ENCODE measurements at places on chromosomes 2 and 18.

DNA sequence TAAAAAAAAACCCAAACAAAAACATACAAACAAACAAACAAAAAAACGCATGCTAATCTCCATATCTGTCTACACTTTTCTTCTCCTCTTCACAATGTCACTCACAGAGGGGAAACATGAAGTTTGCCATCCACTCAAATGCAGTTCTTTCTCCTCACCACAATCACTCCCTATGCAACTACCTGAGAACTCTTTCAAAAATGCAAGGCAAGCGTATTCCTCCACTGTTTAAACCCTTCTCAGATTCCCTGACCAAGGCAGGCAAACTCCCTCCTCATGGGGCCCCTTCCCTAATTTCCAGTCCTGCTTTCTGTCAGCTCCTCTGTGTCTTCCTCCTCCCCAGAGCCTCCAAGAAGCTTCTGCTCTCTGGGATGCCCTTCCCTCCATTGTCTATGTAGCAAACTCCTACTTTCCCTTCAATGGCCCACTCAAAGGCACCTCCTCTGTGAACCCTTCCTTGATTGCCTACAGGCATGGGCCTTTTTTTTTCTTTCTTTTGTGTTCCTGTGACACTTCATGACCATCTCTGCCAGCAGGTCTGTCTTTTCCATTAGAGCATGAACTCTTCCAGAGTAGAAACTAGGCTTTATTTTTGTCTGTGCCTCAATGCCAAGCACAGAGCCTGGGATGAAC, 143.8 kb upstream of the SLC1A4 start:
- no peak for DNase-seq

GRCh38 chr2:200761266-200761665, 50.4 kb upstream of the BZW1 start:
- no peak for DNase-seq

- DNase-seq = peak; percentile 93
Observed at GRCh38 chr2:95207111-95207961, at the start of gene ZNF892. Gene ZNF892, plus strand, starts transcription at chr2:95207521. Its CDS starts 295 bp downstream, at chr2:95207816.

GRCh38 chr2:54030396-54030741, 59.6 kb upstream of the PSME4 start:
- no peak for DNase-seq

GRCh38 chr2:45119855-45120254, 110.6 kb upstream of the SIX2 start:
- no peak for DNase-seq

DNA sequence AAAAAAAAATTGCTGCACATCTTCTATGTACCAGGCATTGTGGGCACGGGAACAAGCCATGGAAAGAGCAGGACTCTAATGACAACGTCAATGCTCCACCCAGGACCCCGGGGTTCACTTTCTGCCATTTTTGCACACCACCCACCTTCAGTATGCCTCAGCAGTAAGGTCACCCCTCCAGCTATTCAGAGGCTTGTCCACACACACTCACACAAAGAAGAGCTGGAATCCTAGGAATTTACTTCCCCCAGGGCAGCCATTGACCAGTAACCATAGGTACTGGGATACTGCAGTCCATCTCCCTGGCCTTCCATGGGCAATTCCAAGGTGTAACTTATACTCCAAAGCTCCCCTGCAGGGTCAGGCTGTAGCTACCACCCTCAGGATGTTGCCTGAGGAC, 170.8 kb downstream of the SUCLG1 start:
- no peak for DNase-seq

DNA sequence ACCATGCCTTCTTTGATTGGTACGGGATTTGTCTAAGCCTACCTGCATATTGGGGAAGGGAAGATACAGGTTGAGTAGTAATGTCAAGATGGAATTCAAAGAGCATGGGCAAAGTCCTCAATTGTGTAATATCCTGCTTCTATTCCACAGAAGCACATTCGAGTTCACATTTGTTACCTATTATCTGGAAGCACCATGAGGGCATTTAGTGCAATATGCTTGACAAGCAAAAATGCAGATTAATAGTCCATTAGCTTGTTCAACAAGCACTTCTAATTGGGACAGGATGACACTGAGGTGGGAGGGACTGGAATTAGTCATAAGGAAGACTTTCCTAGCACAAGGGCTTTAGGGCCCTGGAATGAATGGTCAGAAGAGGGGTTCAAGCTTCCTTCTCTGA, 40.5 kb downstream of the MYO5B start:
- no peak for DNase-seq

GRCh38 chr18:43571078-43571689, 293.9 kb upstream of the SYT4 start:
- no peak for DNase-seq

DNA sequence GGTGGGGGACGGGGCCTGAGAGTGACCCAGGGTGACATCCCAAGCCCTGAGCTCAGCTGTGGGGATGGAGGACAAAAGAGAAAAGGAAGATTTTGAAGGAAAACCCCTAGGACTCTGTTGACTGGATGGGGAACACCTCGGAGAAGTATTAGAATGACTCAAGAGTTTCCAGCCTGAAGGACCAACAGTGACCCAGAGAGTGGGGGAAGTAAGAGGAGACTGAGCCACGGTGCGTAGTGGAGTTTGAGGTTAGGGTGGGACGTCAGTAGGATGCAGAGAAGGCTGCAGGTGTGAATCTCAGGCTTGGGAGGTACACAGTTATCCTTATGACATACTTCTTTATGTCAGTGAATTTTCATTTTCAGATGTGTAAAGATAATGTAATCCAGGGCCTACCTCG, 119.5 kb downstream of the NCK2 start:
- DNase-seq = no peak

GRCh38 chr18:74870950-74871349, 273.3 kb downstream of the ZNF407 start:
- no peak for DNase-seq

DNA sequence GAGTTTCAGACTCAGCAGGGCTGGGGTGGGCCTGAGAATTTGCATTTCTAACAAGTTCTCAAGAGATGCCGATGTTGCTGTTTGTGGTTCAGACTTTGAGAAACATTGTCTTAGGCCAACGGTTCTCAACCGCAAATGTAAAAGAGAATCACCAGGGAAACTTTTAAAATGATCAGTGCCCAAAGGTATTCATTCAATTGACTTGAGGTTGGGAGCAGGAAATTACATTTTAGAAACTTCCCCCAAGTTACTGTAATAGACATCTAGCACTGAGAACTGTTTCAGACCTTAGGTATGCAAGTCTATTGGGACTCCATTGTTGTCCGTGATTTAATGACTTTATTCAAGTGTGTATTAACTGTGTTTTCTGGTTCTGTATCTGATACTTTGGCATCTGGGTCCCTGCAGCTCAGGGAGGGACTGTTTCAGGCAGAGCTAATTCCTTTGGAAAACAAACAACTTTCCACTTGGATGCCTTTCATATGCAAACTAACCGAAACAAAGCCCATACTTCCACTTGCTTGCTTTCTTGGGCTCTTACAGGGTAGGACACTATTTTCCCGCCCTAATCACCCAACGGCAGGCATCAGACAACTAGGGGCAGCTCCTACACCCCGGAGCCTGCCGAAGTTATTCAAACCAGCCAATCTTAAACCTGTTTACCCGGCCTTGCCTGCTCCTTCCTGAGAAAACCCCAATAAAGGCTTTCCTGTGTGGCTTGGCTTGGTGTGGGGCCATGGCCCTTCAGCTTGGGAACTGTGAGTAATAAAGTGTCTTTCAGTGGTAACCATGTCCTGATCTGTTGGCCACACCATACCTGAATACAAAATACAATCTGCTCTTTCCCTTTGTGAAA, 97.6 kb downstream of the POLE4 start:
- DNase-seq = no peak

DNA sequence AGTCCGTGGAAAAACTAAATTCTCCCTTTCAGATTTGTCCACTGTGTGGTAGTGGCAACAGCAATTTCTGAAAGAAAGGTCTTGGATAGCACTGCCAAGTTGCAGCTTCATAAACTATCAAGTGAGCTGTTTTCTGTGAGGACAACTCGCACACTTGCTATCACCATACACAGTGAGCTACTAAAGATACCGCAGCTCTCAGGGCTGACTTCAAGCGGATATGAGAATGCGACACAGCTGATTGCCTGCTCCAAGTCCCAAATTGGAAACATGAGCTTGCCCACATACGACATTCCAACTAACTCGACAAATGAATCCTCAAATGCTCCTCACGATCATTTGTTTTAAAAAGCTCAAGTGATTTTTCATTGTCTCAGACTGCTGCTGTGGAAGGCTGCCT, 46.2 kb downstream of the E2F6 start:
- no peak for DNase-seq

- no peak for DNase-seq
Observed at GRCh38 chr2:1864301-1864980, 120.1 kb upstream of the PXDN start.

- no peak for DNase-seq
Observed at GRCh38 chr2:56531668-56532420, 348.1 kb downstream of the CCDC85A start.

GRCh38 chr18:8660316-8660715, 45.0 kb upstream of the MTCL1 start:
- no peak for DNase-seq

DNA sequence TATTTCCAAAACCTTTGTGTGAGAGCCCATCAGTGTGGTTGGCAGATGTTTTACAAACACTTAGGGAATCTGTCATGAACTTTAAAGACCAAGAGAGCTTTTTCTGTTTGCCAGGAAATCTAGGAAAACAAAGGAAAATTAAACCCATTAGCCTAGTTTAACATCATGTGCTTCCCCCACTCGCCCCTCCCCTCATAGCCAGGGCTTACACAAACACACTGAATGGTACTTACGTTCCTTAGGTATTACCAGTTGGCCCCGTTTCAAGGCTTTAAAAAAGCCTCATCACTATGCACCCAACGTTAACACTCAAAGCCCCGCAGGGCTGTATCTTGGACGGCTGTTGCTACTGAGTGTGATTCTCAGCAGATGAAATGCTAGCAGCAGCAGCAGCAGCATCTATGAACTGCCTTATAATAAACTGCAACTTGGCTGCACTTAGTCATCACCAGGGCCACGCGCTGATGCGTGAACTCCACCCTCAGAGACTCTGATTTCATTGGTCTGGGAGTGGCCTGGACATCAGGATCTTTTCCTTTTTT, 20.1 kb upstream of the TTC39C start:
- DNase-seq = no peak

GRCh38 chr2:60331115-60331809, 222.2 kb downstream of the BCL11A start:
- DNase-seq = no peak

DNA sequence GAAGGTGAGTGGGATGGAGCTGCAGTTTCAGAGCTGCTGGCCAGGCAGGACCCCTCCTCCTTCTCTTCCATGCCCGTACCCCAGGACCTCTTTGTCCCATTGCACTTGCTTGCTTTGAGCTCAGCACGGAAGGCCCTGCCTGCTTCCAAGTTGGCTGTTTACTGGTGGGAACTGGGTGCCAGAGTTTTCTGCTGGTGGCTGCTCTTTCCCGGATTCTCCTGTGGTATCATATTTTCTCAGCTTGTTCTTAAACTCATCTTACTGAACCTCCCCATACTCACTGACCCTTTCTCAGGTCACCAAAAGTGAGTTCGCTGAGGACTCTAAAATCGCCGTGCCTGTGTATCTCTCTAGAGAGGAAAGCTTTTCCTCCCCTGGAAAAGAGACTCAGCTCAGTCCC, 297.7 kb upstream of the TNP1 start:
- DNase-seq = no peak

GRCh38 chr2:96756788-96757476, 3.8 kb upstream of the CNNM4 start:
- DNase-seq = no peak

- DNase-seq = no peak
Observed at GRCh38 chr2:31284107-31284506, 50.2 kb downstream of the EHD3 start.

- DNase-seq = no peak
Observed at GRCh38 chr18:55483266-55483871, 104.6 kb downstream of the TCF4 start.

- DNase-seq = no peak
Observed at GRCh38 chr2:152432206-152432653, 97.3 kb downstream of the FMNL2 start.

- no peak for DNase-seq
Observed at GRCh38 chr18:715626-716025, 3.2 kb upstream of the ENOSF1 start.

DNA sequence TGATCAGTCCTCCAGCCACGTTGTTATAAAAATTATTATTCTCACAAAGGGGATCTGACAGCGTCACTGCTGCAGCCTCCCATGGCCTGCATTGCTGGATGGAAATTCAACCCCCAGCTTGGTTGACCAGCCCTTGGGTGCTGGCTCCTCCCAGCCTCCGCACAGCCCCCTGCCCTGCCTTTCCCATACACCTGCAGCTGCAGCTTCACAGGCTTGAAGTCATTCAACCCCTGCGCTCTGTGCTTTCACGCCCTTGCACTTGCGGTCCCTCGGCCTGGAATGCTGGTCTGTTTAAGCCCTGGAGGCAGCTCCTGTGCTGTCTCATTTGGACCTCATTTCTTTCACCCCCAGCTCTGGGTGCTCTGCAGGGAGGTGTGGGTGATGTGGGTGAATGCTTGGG, 860 bp upstream of the CD8A start:
- DNase-seq = no peak

- no peak for DNase-seq
Observed at GRCh38 chr2:238102865-238103264, 2.7 kb downstream of the ESPNL start.

GRCh38 chr2:62143696-62144095, 52.2 kb upstream of the B3GNT2 start:
- DNase-seq = no peak

GRCh38 chr18:31684279-31685096, at the start of gene B4GALT6:
Gene B4GALT6, minus strand, starts transcription at chr18:31684581. Its CDS starts 155 bp downstream, at chr18:31684426.
- DNase-seq = peak; percentile 58

DNA sequence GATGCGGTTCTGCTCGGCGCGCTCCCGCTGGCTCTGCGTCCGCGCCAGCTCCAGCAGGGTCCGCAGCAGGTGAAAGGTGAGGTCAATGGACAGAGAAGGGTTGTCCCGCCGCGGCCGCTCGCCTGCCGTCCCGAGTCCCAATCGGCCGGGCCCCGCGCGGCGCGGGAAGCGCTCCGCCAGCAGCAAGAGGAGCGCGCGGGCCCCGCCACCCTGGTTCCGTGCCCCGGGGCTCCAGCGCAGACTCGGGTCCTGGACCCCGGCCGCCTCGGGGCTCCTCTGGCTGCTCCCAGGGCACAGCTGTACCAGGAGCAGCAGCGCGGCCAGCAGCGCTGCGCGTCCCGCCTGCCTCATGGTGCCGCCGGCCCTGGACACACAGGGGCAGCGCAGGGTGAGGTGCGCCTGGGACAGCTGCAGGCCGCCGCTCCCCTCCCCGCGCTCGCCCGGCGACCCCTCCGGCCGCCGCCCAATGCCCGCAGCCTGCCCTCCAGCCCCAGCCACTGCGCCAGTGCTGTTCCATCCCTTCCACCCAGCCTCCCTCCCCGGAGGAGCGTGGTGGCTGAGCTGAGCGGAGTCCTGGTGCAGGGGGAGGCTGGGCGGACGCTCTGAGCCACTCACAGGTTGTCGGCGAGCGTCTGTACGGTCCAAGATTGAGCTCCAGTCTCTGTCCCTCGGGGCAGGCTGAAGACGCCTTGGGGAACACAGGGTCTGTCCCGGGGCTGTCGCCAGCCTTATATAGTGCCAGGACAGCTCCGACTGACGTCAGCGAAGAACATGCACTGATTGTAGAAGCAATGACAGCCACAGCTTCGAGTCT, 493 bp downstream of the UCN start:
- no peak for DNase-seq

Data from GM19239 (cell line).